ENCODE measurements at places on chromosomes 4 and X. TPM values are rescaled to one million over a fixed set of nuclear protein-coding genes. Genes with fewer than 3 reads are reported as not detected.
A peak's percentile ranks its signal among the peaks of the same experiment; 100 is the strongest.

- no peak overlapping the region for H3K4me3 ChIP-seq
- H3K36me3 ChIP-seq = no peaks in the 10 kb centered on the region
- no peak overlapping the region for H3K27ac ChIP-seq
- no peaks in the 10 kb centered on the region for H3K4me1 ChIP-seq
- no peak for DNase-seq
Observed at GRCh38 chr4:5473125-5473524, 235.2 kb downstream of the EVC2 start.

- DNase-seq = no peak
- H3K4me3 ChIP-seq = no peak overlapping the region
- no peak overlapping the region for H3K27ac ChIP-seq
- no peaks in the 10 kb centered on the region for H3K4me1 ChIP-seq
- H3K27me3 ChIP-seq = no peaks in the 10 kb centered on the region
Observed at GRCh38 chrX:17072301-17072700, 125.8 kb downstream of the REPS2 start.

- no peaks in the 10 kb centered on the region for H3K4me1 ChIP-seq
- no peak for DNase-seq
- no peaks in the 10 kb centered on the region for H3K27me3 ChIP-seq
- H3K4me3 ChIP-seq = no peak overlapping the region
- no peak overlapping the region for H3K27ac ChIP-seq
- no peaks in the 10 kb centered on the region for H3K36me3 ChIP-seq
Observed at GRCh38 chr4:11014199-11014598, 329.6 kb upstream of the CLNK start.

GRCh38 chr4:1896658-1896991 is 25.4 kb downstream of the NSD2 start:
- no peaks in the 10 kb centered on the region for H3K27me3 ChIP-seq
- DNase-seq = no peak
- no peak overlapping the region for H3K27ac ChIP-seq
- no peaks in the 10 kb centered on the region for H3K4me1 ChIP-seq

- DNase-seq = no peak
- H3K27me3 ChIP-seq = no peaks in the 10 kb centered on the region
- H3K36me3 ChIP-seq = no peaks in the 10 kb centered on the region
- no peaks in the 10 kb centered on the region for H3K4me1 ChIP-seq
Observed at GRCh38 chr4:31674313-31674947, 954.3 kb downstream of the PCDH7 start.

DNA sequence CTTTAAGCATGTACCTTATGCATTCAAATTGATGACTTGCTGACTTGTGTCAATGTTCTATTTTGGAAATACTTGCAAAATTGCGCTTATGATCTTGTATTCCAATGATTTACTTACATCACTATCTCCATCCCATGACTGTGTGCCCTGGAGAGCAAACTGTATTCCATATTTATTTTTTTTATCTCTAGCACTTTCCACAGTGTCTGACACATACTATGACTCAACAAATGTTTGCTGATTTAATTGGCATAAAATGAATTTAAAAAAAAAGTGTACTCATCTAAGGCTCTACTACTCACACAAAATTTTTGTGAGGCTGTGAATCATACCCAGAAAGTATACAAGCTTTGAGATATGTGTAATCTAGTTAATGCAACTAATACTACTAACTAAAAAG is 1066.8 kb upstream of the ADGRL3 start:
- no peaks in the 10 kb centered on the region for H3K27me3 ChIP-seq
- DNase-seq = no peak
- no peaks in the 10 kb centered on the region for H3K4me1 ChIP-seq
- H3K4me3 ChIP-seq = no peak overlapping the region
- no peak overlapping the region for H3K27ac ChIP-seq
- H3K36me3 ChIP-seq = no peaks in the 10 kb centered on the region

DNA sequence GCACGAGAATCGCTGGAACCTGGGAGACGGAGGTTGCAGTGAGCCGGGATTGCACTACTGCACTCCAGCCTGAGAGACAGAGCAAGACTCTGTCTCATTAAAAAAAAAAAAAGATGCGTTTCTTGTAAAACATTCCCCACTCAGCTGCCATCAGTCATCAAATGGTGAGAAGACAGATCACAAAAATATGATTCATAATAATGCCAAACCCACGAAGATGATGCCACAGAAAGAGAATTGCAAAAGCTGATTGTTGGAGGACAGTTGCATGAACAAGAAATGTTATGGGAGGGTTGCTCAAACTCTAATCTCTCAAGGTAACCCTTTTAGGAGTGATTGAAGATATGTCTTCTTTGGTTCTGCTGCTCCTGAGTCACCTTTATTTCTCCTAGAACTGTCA is 21.4 kb upstream of the SMIM14 start:
- peaks cover 12% of the 10 kb centered on the region for H3K4me1 ChIP-seq
- H3K36me3 ChIP-seq = no peaks in the 10 kb centered on the region
- no peaks in the 10 kb centered on the region for H3K27me3 ChIP-seq
- H3K4me3 ChIP-seq = no peak overlapping the region
- no peak for DNase-seq

- H3K4me3 ChIP-seq = no peak within 1 kb of the TSS
- no peaks in the 10 kb centered on the region for H3K36me3 ChIP-seq
- no peaks in the 10 kb centered on the region for H3K27me3 ChIP-seq
- no peaks in the 10 kb centered on the region for H3K4me1 ChIP-seq
- no peak within 1 kb of the TSS for H3K27ac ChIP-seq
Observed at GRCh38 chr4:119135721-119136121, at the start of gene MYOZ2. Gene MYOZ2 (plus strand): TSS chr4:119135832. CDS start chr4:119136526, 694 bp downstream.

GRCh38 chrX:132077414-132077813 is 50.4 kb downstream of the FRMD7 start:
- no peak overlapping the region for H3K4me3 ChIP-seq
- no peak for DNase-seq
- H3K36me3 ChIP-seq = no peaks in the 10 kb centered on the region
- H3K27me3 ChIP-seq = no peaks in the 10 kb centered on the region

- DNase-seq = no peak
- H3K4me1 ChIP-seq = peaks cover 22% of the 10 kb centered on the region
- H3K4me3 ChIP-seq = no peak overlapping the region
- peaks cover 8% of the 10 kb centered on the region for H3K36me3 ChIP-seq
- H3K27ac ChIP-seq = no peak overlapping the region
Observed at GRCh38 chr4:56464581-56464980, 2.8 kb upstream of the SRP72 start.

GRCh38 chr4:108754327-108754726 is 8.5 kb downstream of the ETNPPL start:
- no peak overlapping the region for H3K4me3 ChIP-seq
- no peaks in the 10 kb centered on the region for H3K36me3 ChIP-seq
- no peaks in the 10 kb centered on the region for H3K27me3 ChIP-seq

- no peak for DNase-seq
- peaks cover 11% of the 10 kb centered on the region for H3K4me1 ChIP-seq
- H3K4me3 ChIP-seq = no peak overlapping the region
- no peaks in the 10 kb centered on the region for H3K36me3 ChIP-seq
Observed at GRCh38 chr4:176794151-176794550, 1.4 kb upstream of the VEGFC start.

DNA sequence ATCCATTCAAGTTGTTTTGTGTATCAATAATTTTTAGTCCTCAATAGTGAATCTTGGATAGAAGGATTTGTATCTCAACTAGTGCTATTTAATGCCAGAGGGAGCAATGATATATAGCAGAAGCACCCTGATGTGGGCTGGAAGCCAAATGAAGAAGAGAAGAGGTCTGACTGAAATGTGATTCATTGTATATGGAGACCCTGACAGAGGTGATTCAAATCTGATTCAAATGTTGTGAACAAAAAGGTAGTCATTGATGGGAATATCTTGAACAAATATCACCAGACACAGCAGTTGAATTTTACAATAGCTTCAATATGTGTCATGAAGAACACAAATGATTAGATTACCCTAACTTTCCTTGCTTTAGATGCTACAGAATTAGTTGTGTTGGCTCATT is 27.5 kb upstream of the SULT1B1 start:
- no peaks in the 10 kb centered on the region for H3K36me3 ChIP-seq
- H3K27ac ChIP-seq = no peak overlapping the region
- no peaks in the 10 kb centered on the region for H3K27me3 ChIP-seq
- DNase-seq = no peak
- no peaks in the 10 kb centered on the region for H3K4me1 ChIP-seq
- no peak overlapping the region for H3K4me3 ChIP-seq

- H3K4me3 ChIP-seq = no peak overlapping the region
- H3K27me3 ChIP-seq = no peaks in the 10 kb centered on the region
- H3K27ac ChIP-seq = peak overlapping the region; percentile 71
- H3K4me1 ChIP-seq = no peaks in the 10 kb centered on the region
- DNase-seq = no peak
Observed at GRCh38 chr4:168711197-168712140, 214.6 kb downstream of the PALLD start.

DNA sequence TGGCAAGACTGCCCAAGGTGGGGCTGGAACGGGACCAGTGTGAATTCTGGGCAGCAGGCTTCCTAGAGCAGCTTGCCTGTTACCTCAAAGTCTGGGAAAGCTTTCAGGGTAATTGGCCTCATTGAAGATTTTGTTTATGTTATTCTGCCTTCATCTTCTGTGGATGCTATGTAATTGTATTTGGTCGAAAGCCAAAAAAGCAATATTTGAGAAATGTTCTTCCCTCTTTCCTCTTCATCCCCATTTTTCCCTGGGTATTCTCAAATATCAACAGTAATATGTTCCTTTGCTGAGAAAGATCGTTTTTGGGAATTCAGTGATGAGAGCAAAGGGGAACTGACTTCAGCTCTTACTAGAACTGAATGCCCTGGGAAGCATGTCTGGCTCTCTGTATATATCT is 12.9 kb downstream of the TMEM131L start:
- peaks cover 8% of the 10 kb centered on the region for H3K4me1 ChIP-seq
- no peak for DNase-seq
- peak overlapping the region; percentile 15 for H3K27ac ChIP-seq
- no peak overlapping the region for H3K4me3 ChIP-seq

- no peak overlapping the region for H3K4me3 ChIP-seq
- H3K27me3 ChIP-seq = no peaks in the 10 kb centered on the region
- H3K36me3 ChIP-seq = no peaks in the 10 kb centered on the region
- H3K27ac ChIP-seq = no peak overlapping the region
- no peak for DNase-seq
Observed at GRCh38 chr4:73477176-73477575, 4.4 kb upstream of the AFM start.

DNA sequence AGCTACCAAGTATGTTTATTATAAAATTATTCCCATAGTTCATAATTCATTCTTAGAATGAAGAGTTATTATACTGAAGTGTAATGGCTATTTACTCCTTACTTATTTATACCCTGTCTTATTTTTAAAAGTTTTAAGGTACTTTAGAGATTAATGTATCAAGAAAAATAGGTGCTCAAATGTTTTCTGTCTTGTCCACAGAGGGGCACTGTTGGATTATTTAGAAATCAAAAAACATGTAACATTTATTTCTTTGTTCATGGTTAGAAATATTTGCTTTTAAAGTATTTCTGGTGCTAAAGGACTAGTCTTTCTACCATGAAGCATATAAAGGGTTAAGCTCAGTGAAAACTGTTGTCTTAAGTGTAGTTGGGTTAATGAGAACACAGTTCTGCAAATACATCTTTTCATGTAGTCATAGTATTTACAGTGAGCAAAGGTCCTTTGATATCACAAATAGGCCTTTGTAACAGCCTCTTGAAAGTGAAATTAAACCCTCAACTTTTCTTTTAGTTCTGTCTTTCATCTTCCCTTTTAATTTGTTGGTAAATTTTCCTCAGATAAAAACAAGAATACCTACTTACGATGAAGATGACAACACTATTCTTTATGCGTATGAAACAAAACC is 7.7 kb downstream of the SCML1 start:
- H3K27ac ChIP-seq = no peak overlapping the region
- no peaks in the 10 kb centered on the region for H3K36me3 ChIP-seq
- H3K4me1 ChIP-seq = no peaks in the 10 kb centered on the region
- no peak overlapping the region for H3K4me3 ChIP-seq
- DNase-seq = no peak

GRCh38 chr4:152304220-152304619 is 231.7 kb downstream of the FBXW7 start:
- no peaks in the 10 kb centered on the region for H3K4me1 ChIP-seq
- DNase-seq = no peak
- H3K36me3 ChIP-seq = no peaks in the 10 kb centered on the region
- no peaks in the 10 kb centered on the region for H3K27me3 ChIP-seq
- no peak overlapping the region for H3K27ac ChIP-seq

GRCh38 chr4:153433754-153434105 is 32.4 kb upstream of the TMEM131L start:
- no peaks in the 10 kb centered on the region for H3K27me3 ChIP-seq
- H3K4me3 ChIP-seq = no peak overlapping the region
- H3K36me3 ChIP-seq = no peaks in the 10 kb centered on the region
- no peaks in the 10 kb centered on the region for H3K4me1 ChIP-seq

DNA sequence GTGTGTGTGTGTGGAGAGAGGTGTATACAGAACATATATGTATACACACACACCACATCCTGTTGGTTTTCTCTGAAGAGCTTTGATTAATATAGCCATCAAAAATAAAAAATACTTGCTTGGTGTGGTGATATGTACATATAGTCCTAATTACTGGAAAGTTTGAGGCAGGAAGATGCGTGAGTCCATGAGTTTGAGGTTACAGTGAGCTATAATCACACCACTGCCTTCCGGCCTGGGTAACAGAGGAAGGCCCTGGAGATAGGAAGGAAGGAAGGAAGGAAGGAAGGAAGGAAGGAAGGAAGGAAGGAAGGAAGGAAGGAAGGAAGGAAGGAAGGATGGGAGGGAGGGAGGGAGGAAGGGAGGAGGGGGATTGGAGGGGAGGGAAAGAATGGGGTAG is 360.4 kb upstream of the CPEB2 start:
- no peaks in the 10 kb centered on the region for H3K4me1 ChIP-seq
- H3K36me3 ChIP-seq = no peaks in the 10 kb centered on the region
- DNase-seq = no peak
- no peak overlapping the region for H3K27ac ChIP-seq
- H3K27me3 ChIP-seq = no peaks in the 10 kb centered on the region

- no peak overlapping the region for H3K27ac ChIP-seq
- no peaks in the 10 kb centered on the region for H3K4me1 ChIP-seq
- H3K27me3 ChIP-seq = no peaks in the 10 kb centered on the region
- H3K4me3 ChIP-seq = no peak overlapping the region
Observed at GRCh38 chr4:83574247-83574646, 38.3 kb downstream of the GPAT3 start.

GRCh38 chrX:5730556-5730955 is 498.1 kb downstream of the NLGN4X start:
- H3K27ac ChIP-seq = no peak overlapping the region
- no peaks in the 10 kb centered on the region for H3K4me1 ChIP-seq
- H3K27me3 ChIP-seq = no peaks in the 10 kb centered on the region
- H3K36me3 ChIP-seq = no peaks in the 10 kb centered on the region

GAGE13 gene
- not detected for total RNA-seq

SPANXA2 gene
- not detected for total RNA-seq

SLC6A14 gene
- total RNA-seq = not detected

ABCG2 gene
- total RNA-seq = 7.1 TPM

SPACA5 gene
- total RNA-seq = not detected

IL15 gene
- total RNA-seq = 5.9 TPM
